Neural progenitor cell (in vitro differentiated cells): ENCODE measurements at places on chromosomes 7 and 10.

- no peak for DNase-seq
These were observed 27.4 kb upstream of the CAPZA2 start for GRCh38 chr7:116834815-116835504.

DNA sequence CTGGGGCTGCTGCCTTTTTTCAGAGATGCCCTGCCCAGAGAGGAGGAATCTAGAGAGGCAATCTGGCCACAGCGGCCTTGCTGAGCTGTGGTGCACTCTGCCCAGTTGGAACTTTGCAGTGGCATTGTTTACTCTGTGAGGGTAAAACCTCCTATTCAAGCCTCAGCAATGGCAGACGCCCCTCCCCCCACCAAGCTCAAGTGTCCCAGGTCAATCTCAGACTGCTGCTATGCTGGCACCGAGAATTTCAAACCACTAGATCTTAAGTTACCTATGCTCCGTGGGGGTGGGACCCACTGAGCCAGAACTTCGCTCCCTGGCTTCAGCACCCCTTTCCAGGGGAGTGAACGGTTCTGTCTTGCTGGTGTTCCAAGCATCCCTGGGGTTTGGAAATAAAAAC is 77.2 kb downstream of the EXOC4 start:
- peak; percentile 30 for DNase-seq

DNA sequence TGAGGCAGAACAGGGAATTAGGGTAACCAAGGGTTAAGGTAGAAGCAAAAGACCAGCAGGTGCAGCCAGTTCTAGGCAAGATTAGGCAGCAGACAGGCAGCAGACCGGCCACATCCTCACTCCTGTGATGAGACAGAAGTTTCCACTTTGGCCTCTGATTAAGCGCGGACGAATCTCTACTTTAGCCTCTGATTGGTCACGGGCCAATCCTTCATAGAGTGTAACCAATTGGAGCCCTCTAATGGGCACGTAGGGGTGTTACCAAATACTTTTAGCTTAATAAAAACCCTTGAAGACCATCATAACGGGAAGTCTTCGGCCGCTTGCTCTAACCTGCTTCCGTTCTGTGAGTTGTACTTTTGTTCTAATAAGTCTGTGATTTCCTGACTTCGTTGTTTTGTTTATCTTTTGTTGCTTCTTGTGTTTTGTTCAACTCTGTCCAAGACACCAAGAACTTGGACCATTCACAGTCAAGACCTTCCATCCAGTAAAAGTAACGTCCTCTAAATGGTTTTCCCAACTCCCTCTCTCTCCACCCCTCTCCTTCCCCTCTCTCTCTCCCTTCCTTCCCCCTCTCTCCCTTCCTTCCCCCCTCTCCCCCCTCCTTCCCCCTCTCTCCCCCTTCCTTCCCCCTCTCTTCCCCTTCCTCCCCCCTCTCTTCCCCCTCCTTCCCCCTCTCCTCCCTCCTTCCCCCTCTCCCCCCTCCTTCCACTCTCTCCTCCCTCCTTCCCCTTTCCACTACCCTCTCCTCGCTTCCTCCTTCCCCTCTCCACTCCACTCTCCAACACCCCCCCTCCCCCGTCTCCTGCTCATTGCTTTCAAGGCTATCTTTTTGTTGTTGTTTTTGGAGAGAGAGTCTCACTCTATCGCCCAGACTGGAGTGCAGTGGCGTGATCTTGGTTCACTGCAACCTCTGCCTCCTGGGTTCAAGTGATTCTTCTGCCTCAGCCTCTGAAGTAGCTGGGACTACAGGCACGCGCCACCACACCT is 13.2 kb upstream of the MALSU1 start:
- DNase-seq: no peak

DNA sequence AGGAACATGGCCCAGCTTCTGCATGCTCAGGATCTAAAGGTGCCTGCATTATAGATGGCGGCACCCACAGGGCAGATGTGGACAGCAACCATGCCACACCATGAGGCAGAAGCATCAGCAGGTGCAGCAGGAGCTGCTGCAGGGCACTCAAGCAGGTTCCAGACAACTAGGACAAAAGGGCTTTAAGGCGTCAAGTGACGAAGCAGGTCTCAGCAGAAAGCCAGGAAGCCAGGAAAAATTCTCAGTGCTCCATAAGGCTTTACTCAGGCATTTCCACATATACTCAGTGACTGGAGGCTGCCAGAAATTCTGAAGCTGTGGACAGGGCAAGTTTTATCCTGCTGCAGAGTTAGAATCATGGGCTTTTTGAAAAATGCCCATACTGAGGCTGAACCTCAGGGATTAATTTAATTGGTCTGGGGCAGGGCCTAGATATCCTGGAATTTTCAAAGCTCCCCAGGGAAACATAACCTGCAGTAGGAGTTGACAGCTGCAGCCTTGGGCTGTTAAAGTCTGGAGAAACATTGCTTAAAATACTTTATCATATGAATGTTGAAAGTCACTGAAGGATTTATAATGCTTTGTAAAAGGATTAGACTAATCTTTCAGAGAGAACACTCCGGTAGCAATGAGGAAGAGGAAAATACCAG is 68.1 kb upstream of the RNF148 start:
- DNase-seq: peak; percentile 34

GRCh38 chr7:37701769-37702168 is 18.2 kb downstream of the GPR141 start:
- DNase-seq: no peak

- no peak for DNase-seq
These were observed 54.3 kb downstream of the ZNF438 start for GRCh38 chr10:30977385-30977784.

DNA sequence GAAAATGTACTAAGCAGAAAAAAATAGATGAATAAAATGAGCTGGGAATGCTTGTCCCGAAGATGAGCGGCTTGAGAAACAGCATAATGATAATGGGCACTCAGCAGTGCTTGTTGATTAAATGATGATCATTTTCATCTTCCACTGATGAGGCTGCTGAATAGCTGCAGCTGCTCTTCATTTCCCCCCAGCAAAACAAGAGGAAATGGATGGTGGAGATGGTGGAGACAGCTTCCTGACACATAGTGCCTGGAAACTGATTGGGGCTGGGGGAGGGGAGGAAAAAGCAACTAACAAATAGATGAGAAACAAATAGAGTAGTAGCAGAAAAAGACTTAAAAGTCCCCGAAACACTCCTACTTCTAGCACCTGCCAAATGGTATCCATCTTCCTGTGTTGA is 41.4 kb downstream of the MRC1 start:
- DNase-seq: no peak

GRCh38 chr7:70037171-70037933 is 439.1 kb downstream of the AUTS2 start:
- no peak for DNase-seq

DNA sequence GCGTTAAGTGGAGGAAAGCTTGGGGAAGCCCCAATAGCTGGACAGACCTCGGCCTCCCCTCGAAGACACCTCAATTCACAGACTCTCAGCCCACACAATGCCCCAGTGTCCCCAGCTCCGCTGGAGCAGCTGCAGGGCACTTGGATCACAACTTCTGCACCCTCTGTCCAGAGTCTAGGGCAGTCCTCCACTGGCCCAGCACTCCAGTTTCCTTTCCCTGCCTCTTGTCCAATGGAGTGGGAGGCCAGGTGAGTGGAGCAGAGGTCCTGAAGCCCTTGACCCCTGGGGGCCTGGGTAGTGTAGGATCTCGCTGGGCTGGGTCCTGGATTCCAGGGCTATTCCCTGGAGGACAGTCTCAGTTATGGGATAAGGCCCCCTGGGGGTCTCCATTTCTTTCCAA is 11.9 kb downstream of the SFRP5 start:
- no peak for DNase-seq

GRCh38 chr7:158706273-158706704 is 1.7 kb upstream of the NCAPG2 start:
- DNase-seq: no peak

GRCh38 chr10:122323941-122324675 is 50.4 kb upstream of the PLEKHA1 start:
- no peak for DNase-seq

GRCh38 chr10:62186999-62187675 is 81.5 kb downstream of the RTKN2 start:
- DNase-seq: no peak

DNA sequence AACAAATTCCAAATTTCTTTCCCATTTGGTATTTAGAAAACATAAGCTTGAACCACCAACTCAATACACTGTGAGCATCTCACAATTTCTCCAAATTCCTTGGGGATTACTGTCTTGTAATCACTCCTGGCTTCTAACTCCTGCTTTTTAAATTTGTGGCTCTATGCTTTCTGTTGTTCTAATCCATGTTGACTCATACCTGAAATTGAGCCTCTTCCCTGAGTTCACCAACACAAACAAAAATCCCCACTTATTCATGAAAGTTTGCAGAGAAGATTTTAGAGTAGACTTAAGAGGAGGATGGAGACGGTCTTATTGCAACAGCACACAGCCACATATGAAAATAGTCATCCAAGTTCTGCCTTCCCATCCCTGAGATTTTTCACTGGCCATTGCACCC is 252.5 kb downstream of the PTEN start:
- no peak for DNase-seq

- DNase-seq: no peak
These were observed 20.2 kb upstream of the IKZF1 start for GRCh38 chr7:50284296-50284695.

DNA sequence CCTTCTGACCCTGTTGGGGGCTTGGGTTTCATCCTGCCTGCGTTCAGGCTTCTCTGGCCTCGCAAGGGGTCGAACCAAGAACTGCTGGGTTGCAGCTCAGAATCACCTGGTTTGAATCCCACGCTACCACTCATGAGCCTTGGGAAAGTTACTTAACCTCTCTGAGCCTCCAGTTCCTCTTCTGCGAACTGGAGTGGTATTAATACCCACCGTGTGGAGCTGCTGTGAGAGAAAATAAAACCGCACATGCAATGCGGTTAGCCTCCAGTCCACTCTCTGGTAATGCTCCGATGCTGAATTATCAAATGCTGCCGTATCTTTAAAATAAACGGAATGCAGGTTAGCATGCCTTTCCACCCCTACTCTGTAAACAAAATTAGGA is 171.9 kb downstream of the ARHGAP12 start:
- DNase-seq: no peak

DNA sequence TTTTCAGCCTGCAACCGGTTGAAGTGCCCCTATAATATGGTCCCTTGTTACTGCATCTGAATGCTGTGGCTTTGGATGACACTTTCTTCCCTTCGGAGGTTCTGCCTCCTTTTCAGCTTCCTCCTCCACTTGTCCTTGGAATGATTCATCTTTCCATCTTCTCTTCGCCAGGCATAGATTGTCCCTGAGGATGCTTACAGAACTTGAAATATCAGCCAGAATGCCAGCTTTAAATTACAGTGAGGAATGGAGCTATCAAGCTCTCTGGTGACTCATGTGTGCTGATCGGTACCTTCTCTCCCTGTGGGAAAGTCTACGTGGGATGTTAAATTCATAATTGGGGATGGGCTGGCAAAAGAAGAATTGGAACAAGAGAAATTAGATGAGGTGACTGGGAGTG is 45.9 kb upstream of the PDK4 start:
- DNase-seq: no peak

DNA sequence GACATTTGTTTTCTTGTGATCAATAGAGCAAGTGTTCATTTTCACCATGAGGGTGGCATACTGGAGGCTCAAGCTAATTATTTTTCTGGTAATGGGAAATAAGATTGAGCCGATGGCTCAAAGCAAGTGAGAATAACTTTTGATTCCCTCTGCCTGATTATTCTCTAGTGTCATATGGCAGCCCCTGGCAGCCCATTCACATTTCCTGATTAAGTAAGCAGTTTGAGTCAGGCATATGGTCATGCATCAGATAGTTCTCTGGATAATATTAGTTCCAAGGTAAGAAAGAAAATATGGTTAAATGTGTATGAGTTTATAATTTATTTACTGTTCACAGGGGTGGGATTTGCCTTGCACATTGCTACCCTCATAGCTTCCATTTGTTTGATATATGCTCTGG is 109.2 kb downstream of the DYNC1I1 start:
- DNase-seq: no peak

GRCh38 chr7:3033581-3033980 is 10.1 kb downstream of the CARD11 start:
- no peak for DNase-seq

GRCh38 chr7:101824440-101824839 is 7.0 kb downstream of the CUX1 start:
- no peak for DNase-seq
